ENCODE measurements at places on chromosomes 7 and 10.
A peak's percentile ranks its signal among the peaks of the same experiment; 100 is the strongest.

DNA sequence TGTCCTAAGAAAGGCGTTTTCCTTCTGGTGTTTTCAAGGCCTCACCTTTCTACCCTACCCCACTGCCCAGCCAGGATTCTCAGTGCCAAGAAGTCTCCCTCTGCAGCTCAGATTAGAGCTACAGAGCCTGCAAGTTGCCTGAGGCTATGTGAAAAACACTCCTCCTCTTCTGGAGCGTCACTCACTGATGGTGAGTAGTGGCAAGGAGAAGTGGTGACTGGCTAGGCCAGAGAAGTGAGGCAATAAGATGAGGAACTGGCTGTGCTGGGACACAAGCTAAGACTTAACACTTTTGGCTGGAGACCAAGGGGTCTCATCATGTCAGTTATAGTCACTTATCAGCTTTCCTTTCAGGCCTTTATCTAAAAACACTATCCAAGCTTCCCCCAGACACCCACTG is 86.7 kb upstream of the PRKAR2B start:
- DNase-seq: no peak
- no peak overlapping the region for H3K27ac ChIP-seq
- no peaks in the 10 kb centered on the region for H3K36me3 ChIP-seq
- H3K27me3 ChIP-seq: no peaks in the 10 kb centered on the region

- no peak overlapping the region for H3K27ac ChIP-seq
- H3K36me3 ChIP-seq: no peaks in the 10 kb centered on the region
- no peak overlapping the region for H3K4me3 ChIP-seq
- DNase-seq: no peak
These were observed 158.3 kb downstream of the TCF7L2 start for GRCh38 chr10:113108194-113108835.

DNA sequence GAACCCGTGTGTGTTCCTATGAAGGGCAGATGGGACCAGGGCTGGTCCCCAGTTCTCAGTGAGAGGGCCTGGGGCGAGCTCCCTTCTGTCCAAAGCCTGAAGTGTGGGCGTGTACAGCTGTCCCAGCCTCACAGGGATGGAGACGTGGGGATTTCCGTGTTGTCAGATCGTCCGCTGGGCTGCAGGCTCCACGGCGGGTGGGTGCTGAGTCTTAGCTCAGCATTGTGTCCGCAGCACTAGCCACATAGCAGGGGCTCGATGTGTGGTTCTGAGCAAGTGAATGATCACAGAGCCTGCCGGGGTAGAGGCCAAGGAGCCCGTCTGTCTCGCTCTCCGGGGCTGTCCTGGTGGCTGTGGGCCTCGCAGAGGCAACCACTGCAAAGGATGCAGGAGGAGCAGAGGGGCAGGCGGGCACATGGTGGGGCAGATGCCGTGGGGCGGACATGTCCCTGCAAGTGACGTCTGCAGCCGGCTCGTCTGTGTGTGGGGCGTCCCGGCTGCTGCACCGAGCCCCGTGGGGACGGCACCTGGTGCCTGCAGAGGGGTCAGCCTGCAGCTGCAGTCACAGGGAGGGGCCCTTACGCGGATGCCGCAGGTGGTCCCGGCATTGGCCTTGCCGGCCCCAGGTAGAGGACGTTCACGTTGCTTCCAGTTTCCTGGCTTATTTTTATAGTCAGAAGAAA is 30.9 kb downstream of the FAM20C start:
- no peak overlapping the region for H3K27ac ChIP-seq
- peaks cover 9% of the 10 kb centered on the region for H3K4me1 ChIP-seq
- H3K27me3 ChIP-seq: no peaks in the 10 kb centered on the region
- DNase-seq: no peak
- H3K36me3 ChIP-seq: no peaks in the 10 kb centered on the region

DNA sequence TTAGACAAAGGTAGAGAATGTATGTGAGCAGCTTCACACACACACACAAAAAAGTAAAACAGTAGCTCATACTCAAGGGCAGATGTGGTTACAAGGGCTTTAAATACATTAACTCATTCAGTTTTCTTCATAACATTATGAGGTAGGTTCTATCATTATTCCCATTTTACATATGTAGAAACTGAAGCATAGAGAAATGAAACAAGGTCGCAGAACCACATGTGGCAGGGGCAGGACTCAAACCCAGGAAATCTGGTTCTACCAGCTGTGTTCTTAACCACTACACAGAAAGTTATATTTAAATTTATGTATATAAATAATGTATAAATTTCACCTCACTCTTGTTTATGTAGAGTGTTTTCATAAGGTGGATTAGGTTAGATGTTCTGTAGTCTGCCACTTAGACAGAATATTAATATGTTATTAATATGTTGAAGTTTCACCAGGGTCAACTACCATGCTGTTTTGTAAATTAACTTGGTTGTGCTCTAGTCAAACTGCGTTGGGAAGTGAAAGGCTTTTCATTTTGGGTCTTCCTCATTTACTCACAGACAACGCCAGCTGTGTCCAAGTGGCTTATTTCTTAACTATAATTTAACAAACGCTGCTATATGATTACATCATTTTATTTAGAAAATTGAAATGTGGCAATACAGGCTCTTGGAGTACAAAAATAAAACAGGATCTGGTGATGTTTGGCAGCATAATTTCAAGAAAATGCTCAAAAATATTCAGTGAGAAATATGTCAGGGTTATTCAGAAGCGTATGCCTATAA is 138.4 kb downstream of the MDFIC start:
- H3K36me3 ChIP-seq: no peaks in the 10 kb centered on the region
- H3K27me3 ChIP-seq: no peaks in the 10 kb centered on the region
- H3K4me1 ChIP-seq: no peaks in the 10 kb centered on the region
- no peak overlapping the region for H3K27ac ChIP-seq
- DNase-seq: no peak
- no peak overlapping the region for H3K4me3 ChIP-seq

DNA sequence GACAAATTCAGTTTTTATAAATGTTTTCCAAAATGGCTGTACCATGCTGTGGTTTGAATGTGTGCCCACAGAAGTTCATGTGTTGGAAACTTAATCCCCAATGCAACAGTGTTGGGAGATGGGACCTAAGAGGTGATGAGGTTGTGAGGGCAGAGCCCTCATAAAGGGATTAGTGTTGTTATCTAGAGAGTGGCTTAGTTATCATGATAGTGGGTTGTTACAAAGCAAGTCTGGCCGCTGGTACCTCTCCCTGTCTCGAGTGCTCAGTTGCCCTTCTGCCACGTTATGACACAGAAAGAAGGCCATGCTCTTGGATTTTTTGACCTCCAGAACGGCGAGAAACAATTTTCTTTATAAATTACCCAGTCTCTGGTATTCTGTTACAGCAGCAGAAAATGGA is 119.0 kb downstream of the BTAF1 start:
- no peak overlapping the region for H3K27ac ChIP-seq
- DNase-seq: no peak
- no peak overlapping the region for H3K4me3 ChIP-seq
- no peaks in the 10 kb centered on the region for H3K36me3 ChIP-seq
- no peaks in the 10 kb centered on the region for H3K27me3 ChIP-seq

DNA sequence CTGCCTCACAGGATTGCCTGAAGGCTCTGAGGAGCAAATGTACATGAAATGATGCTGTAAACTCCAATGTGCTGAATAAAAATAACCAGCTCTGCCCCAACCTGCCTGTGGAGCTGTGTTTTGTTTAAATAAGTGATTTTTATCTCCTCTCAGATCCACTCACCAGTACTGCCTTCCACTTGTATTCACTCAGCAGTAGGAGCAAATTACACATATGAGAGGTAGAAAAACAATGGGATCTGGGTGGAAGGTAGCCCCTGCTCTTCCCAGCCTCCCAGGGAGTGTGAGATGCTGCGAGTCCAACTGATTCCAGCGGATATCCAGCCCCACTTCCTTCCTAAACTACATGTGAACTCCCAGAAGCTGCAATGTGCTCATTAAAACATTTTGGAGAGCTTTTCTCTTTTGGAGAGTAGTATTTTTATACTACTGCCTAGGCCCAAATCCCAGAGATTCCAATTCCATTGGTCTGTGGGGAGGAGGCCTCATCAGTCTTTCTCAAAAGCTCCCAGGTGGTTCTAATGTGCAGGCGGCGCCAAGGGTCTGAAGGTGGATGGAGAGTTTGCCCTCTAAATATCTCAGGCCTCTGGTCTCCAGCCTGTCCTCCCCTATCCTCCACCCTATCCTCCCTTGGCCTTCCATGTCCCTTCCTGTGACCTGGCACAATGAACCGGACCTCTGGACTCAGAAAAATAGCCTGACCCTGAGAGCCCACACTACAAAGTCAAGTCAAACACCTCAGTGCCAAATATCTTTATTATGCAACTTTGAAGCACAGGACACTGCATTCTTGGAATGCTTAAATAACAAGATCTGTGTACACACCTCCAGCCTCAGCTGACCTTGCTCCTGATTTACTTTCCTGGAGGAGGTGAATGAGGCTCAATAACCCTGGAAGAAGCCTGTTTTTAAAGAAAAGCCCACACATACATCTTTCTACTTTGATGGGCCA is 46.2 kb downstream of the CPVL start:
- no peak overlapping the region for H3K27ac ChIP-seq
- no peak overlapping the region for H3K4me3 ChIP-seq

- peak overlapping the region; percentile 21 for H3K27ac ChIP-seq
- no peak overlapping the region for H3K4me3 ChIP-seq
- no peaks in the 10 kb centered on the region for H3K27me3 ChIP-seq
These were observed 101.5 kb downstream of the RNF216 start for GRCh38 chr7:5679813-5680473.

DNA sequence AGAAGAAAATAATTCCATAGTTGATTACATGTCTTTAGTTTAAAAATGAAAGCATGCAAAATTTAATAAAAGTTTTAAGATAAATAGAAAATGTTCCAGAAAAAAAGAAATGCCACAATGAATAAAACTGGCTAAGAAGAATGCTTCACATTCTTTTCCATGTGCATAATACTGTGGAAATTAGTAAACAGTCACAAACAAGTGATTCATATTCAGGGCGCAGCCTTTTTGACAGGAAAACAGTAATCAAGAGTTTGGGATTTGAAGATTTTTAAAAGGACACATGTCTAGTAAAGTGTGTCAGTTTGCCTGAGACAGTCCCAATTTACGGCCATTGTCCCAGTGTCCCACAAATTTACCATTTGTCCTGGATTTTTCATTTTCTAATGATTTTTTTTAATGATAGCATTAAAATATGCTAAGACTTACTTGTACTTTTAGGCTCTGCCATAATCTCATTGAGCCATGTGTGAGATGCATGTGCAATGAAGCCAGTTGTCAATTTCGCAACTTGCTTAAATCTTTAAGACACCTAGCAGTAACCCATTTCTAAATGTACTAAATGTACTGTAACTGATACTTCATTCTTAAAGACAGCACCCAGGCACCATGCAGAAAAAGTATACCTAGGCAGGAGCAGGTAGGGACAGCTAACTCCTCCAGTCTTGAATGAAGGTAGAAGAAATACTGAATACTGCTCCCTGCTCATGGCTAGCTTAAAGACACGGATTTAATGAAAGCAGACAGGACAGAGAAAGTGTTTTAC is 46.9 kb downstream of the ZNF438 start:
- H3K4me3 ChIP-seq: no peak overlapping the region
- no peak for DNase-seq
- H3K27me3 ChIP-seq: no peaks in the 10 kb centered on the region

- H3K4me1 ChIP-seq: no peaks in the 10 kb centered on the region
- DNase-seq: no peak
- no peak overlapping the region for H3K4me3 ChIP-seq
- no peaks in the 10 kb centered on the region for H3K36me3 ChIP-seq
These were observed 695.5 kb downstream of the INHBA start for GRCh38 chr7:41007351-41007751.

- H3K27ac ChIP-seq: no peak overlapping the region
- H3K36me3 ChIP-seq: no peaks in the 10 kb centered on the region
- no peaks in the 10 kb centered on the region for H3K4me1 ChIP-seq
- H3K4me3 ChIP-seq: no peak overlapping the region
- no peak for DNase-seq
These were observed 193.0 kb upstream of the SHH start for GRCh38 chr7:156005202-156005691.

DNA sequence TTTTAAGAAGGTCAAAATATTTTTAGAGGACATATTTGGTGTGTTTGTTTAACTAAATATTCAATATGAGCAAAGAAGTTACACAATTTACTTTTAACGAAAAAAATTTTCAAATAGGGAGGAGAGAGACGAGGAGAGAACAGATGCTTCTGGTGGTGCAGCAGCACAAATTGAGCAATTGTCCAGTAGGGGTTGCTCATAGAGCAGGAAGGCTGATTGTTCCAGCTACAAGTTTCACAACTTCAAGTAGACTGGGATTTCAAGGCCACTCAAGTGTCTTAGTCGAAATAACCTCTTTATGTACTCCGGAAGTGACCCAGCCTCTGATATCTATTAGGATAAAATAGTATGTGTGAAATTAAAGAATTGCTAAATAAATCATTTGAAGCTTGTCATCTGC is 197.9 kb downstream of the HDAC9 start:
- H3K4me1 ChIP-seq: no peaks in the 10 kb centered on the region
- H3K36me3 ChIP-seq: no peaks in the 10 kb centered on the region
- H3K27me3 ChIP-seq: no peaks in the 10 kb centered on the region
- no peak overlapping the region for H3K4me3 ChIP-seq

DNA sequence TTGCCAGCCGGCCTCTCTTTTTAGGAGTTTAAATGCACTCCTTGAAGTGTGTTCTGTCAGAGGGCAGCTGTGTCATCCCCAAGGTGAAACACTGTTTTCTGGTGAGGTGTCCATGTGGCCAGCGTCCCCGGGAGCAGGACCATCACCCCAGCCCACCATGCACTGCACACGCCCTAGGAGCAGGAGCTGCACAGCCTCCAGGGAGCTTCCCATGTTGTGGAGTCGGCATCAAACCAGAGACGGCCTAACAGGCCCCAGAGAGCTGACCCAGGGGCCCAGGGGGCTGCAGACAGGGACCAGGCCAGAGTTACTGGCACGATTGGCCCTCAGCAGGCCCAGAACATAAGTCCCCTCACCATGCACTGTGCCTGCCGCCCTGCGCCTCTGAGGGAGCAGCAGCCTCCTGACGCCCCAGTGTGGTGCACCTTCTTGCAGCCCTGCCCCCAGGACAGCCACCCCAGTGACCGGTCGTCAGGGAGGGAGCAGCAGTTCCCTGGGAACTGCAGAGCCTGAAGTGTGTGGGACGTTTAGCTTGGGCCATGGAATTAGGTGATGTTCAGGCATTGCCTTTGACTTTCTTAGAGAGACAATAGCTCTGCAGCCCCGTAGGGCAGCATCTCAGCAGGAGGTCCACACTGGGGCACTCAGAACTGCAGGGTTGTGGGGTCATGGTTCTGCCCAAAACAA is 97.9 kb downstream of the NKX6-2 start:
- peaks cover 13% of the 10 kb centered on the region for H3K36me3 ChIP-seq
- no peak overlapping the region for H3K4me3 ChIP-seq
- DNase-seq: no peak
- H3K27me3 ChIP-seq: no peaks in the 10 kb centered on the region
- H3K4me1 ChIP-seq: peaks cover 28% of the 10 kb centered on the region

Data from right atrium auricular region (tissue), 2 donors.